ENCODE measurements at places on chromosomes 16 and 17. TPM values are rescaled to one million over a fixed set of nuclear protein-coding genes. Genes with fewer than 3 reads are reported as not detected.

The NT5M gene
- total RNA-seq: not detected

The PRR15L gene
- total RNA-seq: not detected

The DNAH9 gene
- total RNA-seq: not detected

The SSTR5 gene
- total RNA-seq: not detected

The CCDC154 gene
- total RNA-seq: 0.41 TPM

The PIRT gene
- not detected for total RNA-seq

The SPEM1 gene
- total RNA-seq: not detected

The MMP15 gene
- 1.3 TPM for total RNA-seq

The NOMO2 gene
- 30.3 TPM for total RNA-seq

The SCRN2 gene
- total RNA-seq: 20.7 TPM

The CREBBP gene
- total RNA-seq: 31.5 TPM

The SLC16A11 gene
- total RNA-seq: 2.4 TPM

The SECTM1 gene
- 34.2 TPM for total RNA-seq

The RBFOX1 gene
- total RNA-seq: not detected

Data from fibroblast of the aortic adventitia (primary cell).